ENCODE measurements at places on chromosomes 2 and 18.

DNA sequence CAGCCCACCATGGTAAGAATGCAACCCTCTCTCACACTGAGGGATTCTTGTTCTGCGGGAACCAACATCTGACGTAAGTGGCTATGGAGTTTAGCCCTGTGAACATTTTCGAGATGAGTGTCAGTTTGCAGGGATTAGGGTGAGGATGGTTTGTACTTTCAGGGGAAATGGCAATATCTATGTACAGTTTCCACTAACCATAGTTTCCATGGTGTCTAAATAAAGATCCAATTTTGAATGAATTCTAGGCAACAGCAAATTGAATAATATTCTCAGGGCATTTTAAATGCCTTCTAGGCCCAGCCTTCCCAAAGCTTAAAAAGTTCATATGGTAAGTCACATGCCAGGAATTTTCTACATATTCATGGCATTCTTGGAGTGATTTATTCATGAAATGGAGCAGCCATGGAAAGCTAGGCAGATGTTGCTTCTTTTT is 105.4 kb upstream of the MMADHC start:
- no peak for DNase-seq

DNA sequence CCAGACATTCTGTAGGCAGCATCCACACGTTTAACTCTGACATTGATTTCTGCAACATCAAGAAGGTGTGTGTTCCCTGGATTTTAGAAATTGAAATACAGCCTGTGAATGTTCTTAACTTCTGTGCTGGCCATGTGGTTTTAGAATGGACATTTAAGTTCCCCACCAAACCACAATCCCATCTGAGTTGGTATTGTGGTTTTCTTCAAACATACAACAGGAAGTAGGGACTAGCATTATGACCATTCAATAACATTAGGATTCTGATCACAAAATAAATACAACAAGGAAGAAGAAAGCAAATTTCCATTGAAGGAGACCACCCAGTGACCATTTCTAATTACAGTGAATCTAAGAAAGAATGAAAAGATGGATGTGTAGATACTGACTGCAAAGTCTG is 51.2 kb downstream of the MAP3K20 start:
- no peak for DNase-seq

- DNase-seq, result no peak
Observed at GRCh38 chr2:198641161-198641560, 816.6 kb downstream of the SATB2 start.

- no peak for DNase-seq
Observed at GRCh38 chr2:38723173-38723572, 28.0 kb downstream of the SRSF7 start.

DNA sequence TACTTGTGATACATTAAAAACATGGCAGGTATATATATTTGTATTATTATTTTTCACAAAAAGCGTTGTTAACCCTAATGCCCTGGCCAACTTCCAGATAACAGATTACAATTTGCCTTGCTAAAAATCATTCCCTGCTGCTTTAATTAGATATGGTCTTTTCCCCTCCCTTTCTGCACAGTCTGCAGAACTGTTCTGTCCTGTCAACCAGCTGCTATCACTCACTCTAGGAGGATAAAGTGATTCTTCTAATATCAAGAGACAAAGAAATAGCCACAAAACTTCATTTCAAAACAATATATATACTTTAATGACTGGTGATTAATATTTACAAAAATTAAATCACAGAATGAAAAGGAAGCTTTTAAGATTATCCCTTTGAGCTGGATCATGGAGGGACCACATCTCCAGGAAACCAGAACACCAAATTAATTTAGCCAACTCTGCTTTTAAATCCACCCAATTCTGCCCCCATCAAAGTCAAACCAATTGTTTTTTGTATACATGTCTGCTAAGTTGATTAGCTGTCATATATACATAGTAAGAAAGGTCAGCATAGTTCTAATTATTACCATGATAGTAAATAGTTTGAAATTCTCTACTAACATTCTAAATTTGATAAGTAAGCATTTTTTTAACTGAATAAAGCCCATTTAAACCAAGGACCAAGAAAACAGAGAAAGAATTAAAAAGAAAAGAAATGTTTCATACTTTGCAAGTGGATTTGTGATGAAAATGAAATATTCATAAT is 55.7 kb downstream of the RND3 start:
- no peak for DNase-seq
